ENCODE measurements at places on chromosomes 2 and 18.

DNA sequence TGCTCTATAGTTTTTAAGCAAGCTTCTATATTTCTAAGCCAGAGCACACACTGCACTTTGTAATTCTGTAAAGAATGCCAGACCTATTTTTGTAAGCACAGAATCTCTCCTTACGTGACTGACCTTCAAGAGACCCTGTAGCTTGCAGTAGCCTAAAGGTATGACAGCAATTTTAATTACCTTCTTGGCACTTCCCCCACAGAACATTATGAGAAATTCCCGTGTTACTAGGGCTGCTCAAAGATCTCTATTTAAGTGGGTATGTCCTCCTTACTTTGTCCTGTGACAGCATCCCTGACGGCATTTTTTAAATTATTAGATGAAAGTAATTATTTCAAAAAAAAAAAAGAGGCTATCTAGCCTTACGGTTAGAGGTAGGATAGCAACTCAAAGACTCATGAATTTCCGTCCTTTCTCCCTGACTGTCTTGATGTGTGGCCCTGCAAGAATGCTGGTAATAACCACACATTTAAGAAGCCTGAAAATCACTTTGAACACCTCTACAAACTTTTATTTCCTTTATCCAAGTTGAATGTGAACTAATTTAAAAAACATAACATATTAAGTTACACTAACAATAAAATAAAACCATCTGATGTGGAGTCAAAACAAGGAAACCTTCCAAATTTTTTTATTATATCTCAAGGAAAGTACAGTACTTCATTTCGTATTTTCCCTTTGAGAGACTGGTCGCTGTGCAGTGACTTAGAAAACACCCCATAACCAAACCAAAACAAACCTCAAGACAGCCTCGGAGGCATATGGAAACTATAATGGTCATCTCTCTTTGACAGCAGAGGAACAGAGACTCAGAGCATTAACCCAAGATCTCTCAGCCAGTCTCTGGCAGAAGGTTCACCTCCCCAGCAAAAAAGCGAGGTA is 54.9 kb downstream of the THUMPD2 start:
- no peak for DNase-seq

DNA sequence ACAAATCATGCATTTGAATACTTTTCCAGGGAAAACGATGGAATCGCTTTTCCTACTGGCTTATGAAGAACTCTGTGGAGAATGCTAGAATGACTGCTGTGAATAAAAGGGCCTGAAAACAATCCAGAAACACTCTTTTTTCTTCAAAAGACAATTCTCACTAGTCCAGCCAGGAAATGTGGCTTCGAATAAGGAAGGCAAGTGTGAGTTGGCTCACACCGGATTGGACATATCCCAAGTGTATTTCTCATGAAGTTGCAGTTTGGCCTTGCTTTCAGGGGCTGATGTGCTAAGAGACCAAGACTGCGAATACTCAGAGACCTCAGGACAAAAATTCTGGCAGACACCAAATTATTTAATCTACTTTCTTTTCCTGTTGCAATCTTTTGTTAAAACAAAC is 54.1 kb downstream of the FIGN start:
- DNase-seq, result no peak

- DNase-seq, result no peak
Observed at GRCh38 chr2:64300066-64300465, 153.9 kb upstream of the LGALSL start.

DNA sequence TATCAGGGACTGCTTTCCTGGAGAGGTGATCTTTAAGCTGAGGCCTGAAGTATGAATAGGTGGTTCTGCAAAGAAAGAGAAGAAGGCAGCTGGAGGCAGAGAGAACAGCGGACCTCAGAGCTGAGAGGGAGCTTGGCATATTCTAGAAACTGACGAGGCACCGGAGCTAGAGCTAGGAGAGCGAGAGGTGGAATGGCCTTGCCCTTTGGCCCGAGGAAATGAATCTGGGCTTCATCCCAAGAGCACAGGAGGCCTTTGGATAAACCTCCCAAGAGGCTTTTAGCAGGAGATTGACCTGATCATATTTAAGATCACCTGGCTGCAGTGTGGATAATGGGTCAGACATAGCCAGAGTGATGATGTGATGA is 7.9 kb downstream of the DYSF start:
- DNase-seq, result no peak

DNA sequence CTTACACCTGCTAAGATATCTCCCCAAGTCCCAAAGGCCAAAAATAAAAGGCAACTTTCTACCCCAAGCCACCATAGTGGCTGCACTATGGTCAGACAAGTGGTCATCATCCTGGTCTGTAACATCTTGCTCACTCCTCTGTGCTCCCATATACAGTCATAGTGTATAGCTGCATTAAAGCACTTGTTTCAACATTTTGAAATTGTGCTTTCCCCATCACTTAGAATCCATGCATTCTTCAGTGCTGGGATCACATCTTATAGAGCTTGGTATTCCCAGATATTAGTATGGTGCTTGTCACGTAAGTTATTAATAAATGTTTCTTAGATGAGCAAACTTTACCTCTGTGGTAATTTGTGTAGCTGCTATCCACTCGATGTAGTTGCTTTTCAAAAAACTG is 40.4 kb upstream of the CDC42EP3 start:
- no peak for DNase-seq

DNA sequence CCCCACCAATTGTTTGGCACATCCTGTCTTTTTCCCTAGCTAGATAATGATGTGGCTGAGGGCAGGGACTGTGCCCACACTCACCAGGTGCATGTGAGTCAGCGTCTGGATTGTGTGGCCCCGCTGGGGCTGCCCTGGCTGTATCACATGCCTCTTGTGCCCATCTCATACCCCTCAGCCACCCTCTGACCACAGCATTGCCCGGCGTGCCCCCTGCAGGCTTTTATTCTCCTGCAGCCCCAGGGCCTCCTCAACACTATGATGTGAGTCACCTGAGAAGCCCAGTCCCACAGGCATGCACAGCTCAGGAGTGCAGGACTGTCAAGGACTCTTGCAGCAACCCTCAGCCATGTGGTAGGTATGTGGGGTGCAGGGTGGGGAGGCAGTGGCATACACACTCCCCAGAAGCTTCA is 14.8 kb upstream of the STEAP3 start:
- no peak for DNase-seq

GRCh38 chr2:218400167-218400929 is 680 bp downstream of the CTDSP1 start:
- DNase-seq, result no peak

- no peak for DNase-seq
Observed at GRCh38 chr2:162327134-162327769, 8.8 kb upstream of the IFIH1 start.

DNA sequence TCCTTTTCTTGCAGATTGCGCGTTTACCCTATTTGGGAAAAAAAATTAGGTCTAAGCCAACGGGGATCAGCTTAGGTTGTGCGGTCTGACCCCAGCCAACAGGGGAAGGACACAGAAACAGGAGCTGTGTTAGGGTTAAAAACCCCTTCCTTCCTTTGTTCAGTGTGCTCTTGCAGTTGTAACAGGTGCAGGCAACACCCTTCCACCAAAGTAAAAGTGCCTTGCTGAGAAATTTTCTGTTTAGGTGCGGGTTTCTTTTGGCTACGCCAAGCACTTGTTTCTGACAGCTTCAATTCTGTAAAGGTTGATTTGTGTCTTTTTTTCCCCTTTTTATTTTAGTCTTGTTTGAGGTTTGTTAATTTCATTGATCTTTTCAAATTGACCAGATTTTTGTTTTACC is 92.5 kb downstream of the PTPN4 start:
- DNase-seq, result no peak
